NCI-H82 (cell line): ENCODE measurements at places on chromosomes 5 and 9.
A peak's percentile ranks its signal among the peaks of the same experiment; 100 is the strongest.

DNA sequence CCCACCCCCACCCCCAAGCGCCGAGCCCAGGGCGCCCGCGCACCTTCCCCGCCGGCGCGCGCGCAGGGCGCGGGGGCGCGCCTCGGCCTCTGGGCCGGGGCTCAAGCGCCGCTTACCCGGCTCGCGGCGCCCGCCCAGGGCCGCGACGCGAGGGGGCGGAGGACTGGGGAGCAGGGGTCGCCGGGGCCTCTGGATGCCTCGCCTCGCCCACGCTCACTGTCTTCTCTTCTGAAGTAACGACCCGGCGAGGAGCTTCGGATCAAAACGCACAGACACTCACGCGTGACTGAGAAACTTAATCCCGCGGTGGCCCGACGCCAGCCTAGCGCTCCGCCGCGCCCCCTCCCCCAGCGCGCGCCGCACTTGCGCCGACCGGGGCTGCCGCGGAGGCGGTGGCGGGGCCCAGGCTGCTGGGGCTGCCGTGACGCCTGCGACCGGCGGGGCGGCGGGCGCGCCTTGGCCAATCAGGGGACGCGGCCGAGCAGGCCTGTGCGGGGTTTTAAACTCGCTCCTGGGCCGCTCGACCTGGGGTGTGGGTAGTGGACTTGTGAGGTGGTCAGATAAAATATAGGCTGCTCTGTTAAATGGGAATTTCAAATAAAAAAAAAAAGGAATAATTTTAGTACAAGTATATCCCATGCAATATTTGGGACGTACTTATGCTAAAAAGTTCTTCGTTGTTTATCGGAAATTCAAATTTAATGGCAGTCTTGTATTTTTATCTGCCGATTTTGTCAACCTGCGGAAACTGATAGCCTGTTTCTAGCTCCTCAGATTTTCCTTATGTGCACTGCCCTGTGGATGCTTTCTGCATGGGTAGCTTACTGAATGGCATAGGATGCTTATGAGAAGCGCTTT is at the start of gene MPDZ:
Gene MPDZ, minus strand, starts transcription at position 409 of the 858 bp plus-strand sequence. CDS start 29,377 bp downstream, outside the sequence.
- DNase-seq, result peak; percentile 76

- DNase-seq, result no peak
Measured at GRCh38 chr5:178561746-178562264, 28.4 kb downstream of the COL23A1 start.

DNA sequence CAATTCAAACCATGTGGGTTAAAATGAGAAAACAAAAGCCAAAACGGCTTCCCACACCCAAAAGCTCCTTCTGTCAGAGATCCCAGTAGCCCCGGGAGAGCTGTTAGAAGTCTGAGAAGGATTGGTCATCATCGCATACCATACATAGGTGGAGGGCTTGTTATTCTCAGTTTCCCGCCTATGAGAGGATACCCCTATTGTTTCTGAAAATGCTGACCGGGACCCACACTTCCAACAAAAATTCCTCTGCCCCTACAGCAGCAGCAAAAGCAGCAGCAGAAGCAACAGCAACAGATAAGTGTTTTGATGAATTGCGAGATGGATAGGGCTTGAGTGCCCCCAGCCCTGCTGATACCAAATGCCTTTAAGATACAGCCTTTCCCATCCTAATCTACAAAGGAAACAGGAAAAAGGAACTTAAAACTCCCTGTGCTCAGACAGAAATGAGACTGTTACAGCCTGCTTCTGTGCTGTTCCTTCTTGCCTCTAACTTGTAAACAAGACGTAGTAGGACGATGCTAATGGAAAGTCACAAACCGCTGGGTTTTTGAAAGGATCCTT is at the start of gene TEK:
Gene TEK, plus strand, starts transcription at position 245 of the 561 bp plus-strand sequence. CDS start 366 bp downstream, outside the sequence.
- DNase-seq, result no peak

- DNase-seq, result peak; percentile 18
Measured at GRCh38 chr5:72172786-72173185, 65.5 kb downstream of the MAP1B start.

- DNase-seq, result no peak
Measured at GRCh38 chr9:3823842-3824475, 298.2 kb upstream of the RFX3 start.

DNA sequence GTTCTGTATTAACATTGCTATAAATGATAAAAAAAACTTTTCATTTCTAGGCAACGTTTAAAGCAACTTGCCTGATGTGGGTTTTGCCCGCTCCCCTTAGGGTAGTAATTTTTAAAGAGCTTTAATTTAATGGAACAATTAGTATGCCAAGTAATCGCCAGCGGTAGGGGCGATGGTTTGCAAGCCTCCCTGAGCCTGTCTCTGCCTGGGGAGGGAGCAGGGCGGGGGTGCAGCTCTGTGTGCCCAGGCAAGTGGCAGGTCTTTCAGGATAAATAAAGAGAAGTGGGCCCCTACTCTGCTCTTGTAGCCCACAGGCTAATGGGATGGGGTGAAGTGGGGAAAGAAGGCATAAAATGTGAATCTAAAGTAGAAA is 13.8 kb upstream of the TGFBI start:
- no peak for DNase-seq

- DNase-seq, result no peak
Measured at GRCh38 chr9:104746285-104746684, 1.2 kb upstream of the NIPSNAP3A start.

DNA sequence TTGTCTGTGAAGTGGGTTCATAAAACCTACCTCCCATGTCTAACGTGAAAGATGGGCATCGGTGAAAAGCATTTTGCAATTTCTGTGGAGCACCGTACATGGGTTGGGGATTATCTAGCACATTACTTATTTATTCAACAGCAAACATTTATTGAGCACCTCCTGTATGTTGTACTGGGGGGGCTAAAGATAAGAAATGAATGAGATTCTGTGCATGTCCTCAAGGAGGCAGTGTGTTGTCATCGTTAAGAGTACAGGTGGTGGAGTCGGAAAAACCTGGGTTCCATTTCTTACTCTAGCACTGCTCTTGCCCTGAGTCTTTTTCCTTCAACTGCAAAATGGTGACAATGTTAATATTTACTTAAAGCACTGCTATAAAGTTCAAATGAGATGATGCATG is 30.4 kb upstream of the DENND1A start:
- no peak for DNase-seq

GRCh38 chr9:136726631-136727191 is 14.3 kb downstream of the DIPK1B start:
- DNase-seq, result peak; percentile 73

DNA sequence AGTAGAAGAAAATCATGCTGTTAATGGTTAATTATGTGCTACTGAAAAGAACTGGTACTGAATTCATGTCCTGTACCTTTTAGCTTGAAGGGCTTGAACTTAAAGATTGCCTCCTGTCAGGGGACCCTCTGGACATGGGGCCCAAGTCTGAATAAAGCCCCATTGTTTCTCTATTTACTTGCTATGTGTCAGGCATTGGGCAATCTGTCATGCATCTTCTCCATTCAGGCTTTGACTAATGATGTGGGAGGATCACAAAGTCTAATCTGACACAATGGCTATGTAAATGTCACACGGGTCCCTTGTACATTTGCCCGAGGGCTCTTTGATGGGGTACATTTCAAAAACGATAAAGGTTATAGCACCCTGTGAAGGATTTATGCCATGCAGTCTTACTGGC is 64.0 kb upstream of the TUSC1 start:
- DNase-seq, result peak; percentile 47

GRCh38 chr9:114169029-114169951 is 14.0 kb downstream of the COL27A1 start:
- DNase-seq, result peak; percentile 64

GRCh38 chr5:67246108-67246507 is 49.5 kb upstream of the CD180 start:
- peak; percentile 74 for DNase-seq

GRCh38 chr5:77326986-77327734 is 116.7 kb downstream of the PDE8B start:
- DNase-seq, result no peak

DNA sequence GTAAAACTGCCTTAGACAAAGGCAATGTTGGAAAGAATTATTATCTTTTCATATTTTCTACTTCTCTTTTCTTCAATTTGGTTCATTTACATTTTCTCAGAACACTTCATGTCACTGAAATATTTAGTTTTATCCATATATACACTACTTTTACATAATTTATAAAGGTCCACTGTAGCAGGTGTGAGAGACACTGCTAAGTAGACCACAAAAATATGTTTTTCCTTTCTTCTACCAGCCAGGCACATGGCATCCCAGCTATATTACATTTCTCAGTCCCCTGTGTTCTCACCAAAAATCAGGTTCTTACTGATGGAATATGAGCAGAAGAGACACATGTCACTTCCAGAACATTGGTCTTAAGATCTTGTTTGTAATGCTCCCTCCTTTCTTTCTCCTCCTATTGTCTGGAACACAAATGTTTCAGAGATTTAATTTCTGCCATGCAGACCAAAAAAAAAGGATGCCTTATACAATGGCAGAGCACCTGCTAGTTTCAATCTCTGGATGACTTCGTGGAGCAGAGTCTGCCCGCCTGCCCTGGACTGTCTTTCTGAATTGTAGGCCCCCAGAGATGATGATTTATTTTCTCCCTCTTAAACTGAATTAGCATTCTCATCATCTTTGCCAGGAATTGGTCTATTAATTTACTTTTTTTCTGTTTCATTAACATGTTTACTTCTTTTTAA is 125.4 kb upstream of the ACOT12 start:
- no peak for DNase-seq

GRCh38 chr5:157148734-157149615 is 6.3 kb upstream of the MED7 start:
- peak; percentile 82 for DNase-seq

DNA sequence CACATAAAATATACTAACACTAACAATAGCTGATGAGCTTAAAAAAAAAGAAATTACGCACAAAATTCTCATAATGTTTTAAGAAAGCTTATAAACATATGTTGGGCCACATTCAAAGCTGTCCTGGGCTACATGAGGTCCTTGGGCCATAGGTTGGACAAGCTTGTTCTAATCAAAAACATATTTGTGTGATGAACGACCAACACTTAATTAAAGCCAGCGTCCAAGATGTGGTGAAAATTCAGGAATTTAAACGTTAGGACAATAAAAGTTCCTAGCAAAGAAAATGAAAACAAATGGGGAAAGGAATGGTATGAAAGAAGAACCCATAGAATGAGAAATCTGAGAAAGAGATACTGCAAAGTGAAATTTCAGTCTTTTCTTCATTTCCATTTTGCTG is 429.6 kb upstream of the DMAC1 start:
- no peak for DNase-seq

- DNase-seq, result peak; percentile 16
Measured at GRCh38 chr5:114237766-114238165, 124.1 kb upstream of the KCNN2 start.

- no peak for DNase-seq
Measured at GRCh38 chr5:34022121-34022705, 14.4 kb upstream of the AMACR start.

- peak; percentile 4 for DNase-seq
Measured at GRCh38 chr5:135162661-135163265, 128.7 kb upstream of the PITX1 start.

DNA sequence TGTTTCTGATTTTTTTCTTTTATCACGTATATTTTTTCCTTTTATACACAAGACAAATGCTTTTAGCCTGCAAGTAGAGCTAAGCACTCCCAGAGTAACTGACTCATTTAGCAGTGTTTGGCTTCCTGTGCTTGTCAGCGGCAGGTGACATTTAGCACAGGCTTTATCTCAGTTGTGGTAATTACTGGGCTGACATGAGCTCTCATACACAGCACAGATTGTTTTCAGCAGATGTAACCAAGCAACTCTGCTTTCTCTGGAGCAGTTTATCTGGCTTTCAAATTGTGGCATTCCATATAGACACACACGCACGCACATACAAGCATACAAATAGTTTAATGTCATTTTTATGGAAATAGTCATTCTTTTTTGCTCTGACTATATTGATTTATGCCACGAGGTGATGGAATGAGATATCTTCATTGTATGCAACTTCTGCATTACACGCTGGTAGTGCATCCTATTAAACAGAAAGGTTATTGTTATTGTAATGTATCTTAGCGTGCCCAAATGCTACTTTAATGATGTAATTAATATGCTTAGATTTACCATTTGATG is 379.0 kb upstream of the GRAMD2B start:
- DNase-seq, result peak; percentile 2

DNA sequence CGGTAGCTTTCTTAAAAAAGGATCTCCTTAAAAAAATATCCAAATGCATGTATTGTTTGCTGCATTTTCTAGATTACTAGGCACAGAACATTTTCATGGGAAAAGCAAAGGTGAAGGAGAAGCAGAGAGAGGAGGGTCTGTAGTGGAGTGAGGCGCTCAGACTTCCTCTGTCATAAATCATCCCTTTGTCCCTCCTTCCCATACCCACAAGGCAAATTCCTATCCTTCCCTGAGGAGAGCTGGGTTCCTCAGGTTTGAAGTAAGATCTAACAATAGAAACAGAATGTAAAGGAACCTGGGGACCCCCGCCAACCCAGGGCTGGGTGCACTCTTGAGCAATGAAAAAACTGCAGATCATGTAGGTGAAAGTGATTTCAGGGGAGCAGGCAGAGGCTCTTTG is 149.2 kb upstream of the ANKH start:
- no peak for DNase-seq

GRCh38 chr5:17187011-17187785 is 30.2 kb upstream of the BASP1 start:
- DNase-seq, result peak; percentile 45

GRCh38 chr5:93602241-93603077 is 19.4 kb downstream of the NR2F1 start:
- peak; percentile 78 for DNase-seq

DNA sequence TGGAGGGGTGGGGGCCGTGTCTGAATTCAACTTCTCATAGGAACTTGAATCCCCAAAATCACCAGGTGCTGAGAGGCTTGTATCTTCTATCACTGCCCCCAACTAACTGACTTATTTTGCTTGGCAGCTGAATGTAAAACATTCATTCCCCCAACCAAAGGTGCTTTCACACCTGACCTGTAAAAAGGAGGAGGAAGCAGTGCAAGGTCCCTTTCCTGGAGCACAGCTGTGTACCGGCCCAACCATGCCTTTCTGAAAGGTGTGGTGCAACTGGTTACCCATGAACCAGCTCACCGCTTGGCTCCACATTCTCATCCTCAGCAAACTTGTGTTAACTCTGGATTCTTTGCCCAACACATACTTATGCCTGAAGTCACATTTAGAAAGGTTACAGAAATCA is 34.7 kb downstream of the TMEM167A start:
- no peak for DNase-seq

DNA sequence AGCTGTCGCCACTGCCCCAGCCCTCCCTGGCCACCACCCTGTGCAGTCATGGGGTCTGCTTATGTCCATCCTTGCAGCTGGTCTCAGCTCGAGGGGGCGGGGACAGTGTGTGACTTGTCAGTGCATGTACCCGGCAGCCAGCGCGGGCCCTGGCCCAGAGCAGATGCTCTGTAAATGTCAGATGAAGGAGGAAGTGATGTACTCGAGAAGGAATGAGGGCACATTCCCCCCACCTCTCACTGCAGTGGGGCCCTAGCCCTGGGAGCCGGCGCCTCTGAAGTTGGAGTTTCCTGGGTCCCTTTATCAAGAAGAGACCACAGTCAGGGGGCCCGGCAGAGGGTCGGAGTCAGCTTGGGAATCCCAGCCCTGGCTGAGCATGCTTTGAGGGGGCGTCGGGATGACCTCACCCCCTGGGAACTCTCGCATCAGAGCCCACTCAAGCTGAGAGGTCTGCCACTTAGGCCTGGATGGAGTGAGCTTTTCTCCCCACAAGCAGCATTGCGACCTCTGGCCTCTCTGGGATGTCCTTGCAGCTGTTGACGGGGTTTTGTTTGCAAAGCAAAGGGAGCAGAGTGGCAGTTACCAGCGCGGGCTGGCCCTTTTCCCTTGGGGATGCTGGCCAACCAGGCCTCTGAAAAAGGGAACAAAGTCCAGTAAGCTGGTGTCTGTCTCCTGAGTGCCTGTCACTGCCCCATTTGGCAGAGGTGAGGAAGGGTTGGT is 19.0 kb downstream of the NEURL1B start:
- DNase-seq, result no peak

- DNase-seq, result no peak
Measured at GRCh38 chr9:105510024-105510423, 47.9 kb upstream of the FKTN start.
